NCI-H774 (cell line): ENCODE measurements at places on chromosomes 6 and 20.
A peak's percentile ranks its signal among the peaks of the same experiment; 100 is the strongest.

DNA sequence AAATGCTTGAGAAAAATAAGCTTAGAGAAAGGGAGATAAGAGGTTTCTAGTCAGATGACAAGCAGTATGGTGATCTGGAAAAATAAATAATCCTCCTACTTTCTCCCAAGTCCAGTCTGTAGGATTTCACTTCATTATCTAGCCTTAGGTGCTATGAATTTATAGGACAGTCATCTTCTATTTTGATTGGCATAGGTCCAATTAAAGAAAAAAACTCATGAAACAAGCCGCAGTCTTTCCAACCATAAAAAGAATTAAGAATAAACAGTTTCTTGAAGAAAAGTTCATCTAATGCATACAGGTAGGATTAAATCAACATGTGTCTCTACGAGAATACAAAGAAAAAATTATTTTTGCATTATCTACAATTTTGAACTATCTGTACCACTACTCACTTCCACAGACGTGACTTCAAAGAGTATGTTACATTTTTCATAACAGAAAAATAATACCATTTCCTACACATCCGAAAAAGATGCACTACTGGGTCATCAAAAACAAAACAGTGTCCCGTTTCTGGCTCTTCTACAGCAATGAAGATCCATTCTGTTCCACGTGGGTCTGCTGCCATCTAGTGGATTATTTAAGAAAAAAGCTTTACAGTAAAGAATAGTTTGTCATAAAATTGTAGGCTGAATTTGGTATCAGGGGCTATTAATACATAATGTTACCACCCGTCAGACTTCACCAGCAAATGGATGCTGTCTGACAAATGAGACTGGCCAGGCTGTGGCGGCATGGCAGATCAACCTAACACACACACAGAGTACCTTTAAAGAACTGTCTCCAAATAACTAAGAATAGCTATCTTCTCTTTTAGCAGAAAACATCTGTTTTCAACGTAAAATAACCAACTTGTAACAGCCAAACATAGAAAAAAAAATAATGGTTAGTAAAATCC, 28.9 kb downstream of the STX7 start:
- DNase-seq: peak; percentile 55

GRCh38 chr20:60986506-60987156, 265.4 kb upstream of the CDH4 start:
- DNase-seq: peak; percentile 68

DNA sequence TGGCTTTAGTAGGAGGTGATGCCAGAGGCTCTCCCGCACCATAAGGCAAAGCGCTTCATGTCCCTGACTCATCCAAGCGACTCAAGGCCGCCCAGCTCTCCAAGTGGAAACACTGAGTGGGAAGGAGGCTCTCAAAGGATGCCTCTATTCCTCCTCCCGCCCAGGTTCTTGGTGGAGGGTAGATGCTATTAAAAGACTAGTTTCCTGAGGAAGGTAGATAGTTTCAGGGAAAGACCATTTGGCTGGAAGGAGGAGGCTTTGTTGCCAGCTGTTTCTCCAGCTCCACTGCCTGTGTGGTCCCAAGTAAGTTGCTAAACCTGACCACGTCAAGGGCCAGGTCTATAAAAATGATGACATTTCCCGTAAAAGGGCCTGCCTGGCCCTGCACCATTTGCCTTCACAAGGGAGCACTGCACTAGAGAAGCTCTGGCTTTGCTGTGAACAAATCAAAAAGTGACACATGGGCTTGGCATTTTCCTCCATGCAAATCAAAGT, 48.2 kb downstream of the GMDS start:
- DNase-seq: no peak

GRCh38 chr6:39090036-39090435, 24.9 kb downstream of the SAYSD1 start:
- DNase-seq: no peak

- peak; percentile 45 for DNase-seq
These were observed 15.2 kb upstream of the ZNF335 start for GRCh38 chr20:45987108-45987780.

- no peak for DNase-seq
These were observed 92.6 kb upstream of the PRDM1 start for GRCh38 chr6:105993341-105994117.

GRCh38 chr6:96927660-96928059, 3.1 kb downstream of the KLHL32 start:
- DNase-seq: no peak

DNA sequence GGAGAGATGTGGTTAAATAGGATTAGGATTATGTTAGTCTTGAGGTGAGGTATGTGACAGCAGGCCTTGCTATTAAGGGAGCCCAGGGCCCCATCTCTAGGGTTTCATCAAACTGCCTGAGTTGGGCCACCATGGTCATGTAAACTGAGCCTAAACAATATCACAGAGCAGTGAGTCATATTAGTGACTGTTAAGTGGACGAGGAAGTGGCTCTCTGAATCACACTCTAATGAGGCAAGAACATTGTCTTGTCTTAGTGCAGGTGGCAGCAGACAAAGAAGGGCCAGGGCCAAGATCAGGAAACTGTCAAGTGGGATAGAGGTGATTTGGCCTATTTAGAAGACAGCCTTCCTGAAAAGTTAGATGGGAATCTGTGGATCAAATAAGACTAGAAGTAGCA, 23.1 kb downstream of the ENPP3 start:
- no peak for DNase-seq

DNA sequence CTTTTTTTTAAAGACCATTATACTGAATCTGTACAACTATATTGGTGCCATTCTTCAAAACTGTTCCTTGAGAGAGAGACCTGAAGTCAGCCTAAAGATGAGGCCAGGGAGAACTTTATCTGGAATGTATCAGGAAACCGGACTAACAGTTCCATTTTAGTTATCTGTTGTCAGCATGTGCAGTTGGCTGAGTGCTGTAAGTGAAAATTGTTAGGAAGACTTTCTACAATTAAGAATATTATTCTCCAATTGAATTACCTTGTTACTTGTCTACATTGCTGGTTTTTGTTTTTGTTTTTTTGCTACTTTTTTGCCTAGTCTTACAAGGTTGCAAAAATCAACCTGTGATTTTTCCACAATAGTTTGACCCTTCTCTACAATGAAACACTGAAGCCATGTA, 7.5 kb downstream of the CEP57L1 start:
- DNase-seq: no peak

DNA sequence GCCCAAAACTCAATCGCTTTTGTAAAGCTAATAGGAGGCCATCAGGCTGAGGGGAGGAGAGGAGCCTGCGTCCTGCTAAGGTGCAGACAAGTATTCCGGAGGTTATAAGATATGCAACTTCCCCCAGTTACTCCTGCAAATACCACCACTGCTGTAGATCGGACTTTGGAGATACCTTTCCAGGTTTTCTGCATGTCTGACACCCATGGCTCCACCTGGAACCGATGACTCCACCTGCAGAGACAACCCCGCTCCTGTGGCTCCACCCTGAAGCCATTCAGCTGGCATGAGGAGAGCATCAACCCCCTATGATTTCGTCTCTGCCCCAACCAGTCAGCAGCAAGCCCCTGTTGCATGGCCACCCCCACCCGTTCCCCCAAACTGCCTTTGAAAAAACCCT, 59.7 kb upstream of the SAMD5 start:
- DNase-seq: no peak

GRCh38 chr20:52899041-52899608, 73.0 kb upstream of the TSHZ2 start:
- DNase-seq: no peak

DNA sequence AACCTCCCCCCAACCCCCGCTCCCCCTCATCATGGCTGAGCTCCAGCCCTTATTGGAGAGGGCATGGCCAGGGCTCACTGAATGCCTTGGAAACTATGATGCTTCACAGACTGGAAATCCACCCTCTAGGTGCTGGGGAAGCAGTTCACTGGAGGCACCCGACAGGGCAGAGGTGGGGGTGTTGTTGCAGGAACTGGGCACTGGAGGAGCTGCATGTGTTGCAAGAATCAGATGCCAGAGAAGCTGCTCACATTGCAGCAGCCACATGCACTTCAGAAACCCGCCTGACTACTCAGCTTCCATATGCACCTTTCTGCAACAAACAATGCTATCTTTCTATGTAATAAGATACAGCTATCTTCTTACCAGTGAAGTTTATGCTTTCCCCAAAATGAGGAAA, 7.9 kb upstream of the TBPL1 start:
- DNase-seq: no peak

DNA sequence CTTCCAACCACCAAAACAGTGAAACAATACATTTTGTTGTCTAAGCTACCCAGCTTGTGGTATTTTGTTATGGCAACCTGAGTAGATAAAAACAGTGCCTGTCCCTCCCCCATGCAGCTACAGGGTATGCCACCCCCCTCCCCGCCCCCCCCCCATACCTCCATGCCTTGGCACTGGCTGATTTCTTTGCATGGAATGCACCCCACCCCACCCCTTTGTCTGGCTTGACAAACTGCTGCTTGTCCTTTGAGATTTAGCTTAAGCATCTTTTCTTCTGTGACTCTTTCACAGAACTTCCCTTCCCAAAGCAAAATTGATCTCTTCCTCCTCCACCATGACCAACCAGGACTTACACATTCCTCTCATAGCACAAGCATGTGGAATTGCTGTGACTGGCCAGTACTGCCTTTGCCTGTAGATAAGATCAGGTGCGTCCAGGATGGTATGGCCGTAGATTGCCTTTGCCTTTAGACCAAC, 64.6 kb upstream of the ADGRF1 start:
- no peak for DNase-seq

GRCh38 chr6:64146876-64147275, 511.3 kb downstream of the PHF3 start:
- DNase-seq: no peak

DNA sequence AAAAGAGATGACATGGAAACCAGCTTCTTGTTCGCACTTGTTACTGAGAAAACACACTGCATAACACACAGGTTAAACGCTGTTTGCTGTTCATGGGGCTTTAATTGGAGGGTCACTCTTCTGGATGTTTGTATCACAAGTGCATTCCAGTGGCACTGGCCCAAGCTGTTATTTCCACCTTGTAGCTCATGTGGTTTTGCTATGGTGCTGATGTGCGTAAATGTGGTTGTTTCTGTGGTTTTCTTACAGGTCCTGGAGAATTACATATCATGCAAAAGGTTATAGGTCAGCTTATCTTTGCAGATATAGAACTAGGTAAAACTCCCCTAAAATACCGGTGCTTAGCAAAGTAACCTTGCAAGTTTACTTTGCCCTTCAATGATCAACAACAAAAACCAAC, 89.3 kb upstream of the AHI1 start:
- peak; percentile 12 for DNase-seq

GRCh38 chr6:109322825-109323224, 59.4 kb downstream of the CD164 start:
- DNase-seq: no peak

- DNase-seq: no peak
These were observed 27.6 kb downstream of the POLR1C start for GRCh38 chr6:43544461-43544860.

DNA sequence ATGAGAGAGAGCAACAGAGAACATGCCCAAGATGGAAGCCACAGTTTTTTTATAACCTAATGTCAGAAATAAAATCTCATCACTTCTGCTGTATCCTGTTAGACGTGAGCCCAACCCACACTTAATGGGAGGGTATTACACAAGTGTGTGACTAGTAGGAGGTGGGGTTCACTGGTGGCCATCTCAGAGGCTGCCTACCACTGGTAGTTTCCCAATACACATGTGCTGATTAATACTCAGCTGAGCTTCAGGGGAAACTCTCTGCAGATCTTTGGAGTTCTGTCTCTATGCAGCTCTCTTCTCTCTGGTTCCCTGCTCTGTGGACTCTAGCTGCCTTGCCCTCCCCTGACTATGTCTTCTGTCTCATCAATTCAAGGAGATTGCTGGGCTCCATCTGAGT, 35.7 kb downstream of the CNBD2 start:
- DNase-seq: no peak

GRCh38 chr6:116059713-116060571, 749 bp downstream of the FRK start:
- peak; percentile 62 for DNase-seq

DNA sequence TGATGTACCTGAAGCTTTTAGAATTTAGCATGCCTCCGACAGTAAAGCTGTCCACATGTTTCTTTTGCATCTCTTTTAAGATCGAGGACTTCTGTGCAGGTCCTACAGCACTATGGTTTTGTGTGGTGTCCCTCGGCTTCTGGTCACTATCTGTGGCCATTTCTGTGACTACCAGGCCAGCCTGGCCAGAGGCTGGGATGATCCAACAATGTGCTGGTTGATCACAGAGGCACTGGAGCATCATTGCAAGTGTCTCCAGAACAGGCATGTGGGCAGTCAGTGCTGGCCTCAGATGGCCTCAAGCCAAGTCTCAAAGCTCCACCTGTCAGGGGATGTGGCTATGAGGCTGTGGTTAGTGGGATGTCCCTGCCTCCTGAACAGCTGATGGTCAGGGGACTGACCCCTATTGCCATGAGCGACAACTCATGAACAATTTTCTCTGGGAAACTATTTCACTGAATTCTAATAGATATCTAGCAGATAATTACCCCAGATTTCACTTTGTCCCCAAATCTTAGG, 136.6 kb downstream of the SYNDIG1 start:
- DNase-seq: no peak

DNA sequence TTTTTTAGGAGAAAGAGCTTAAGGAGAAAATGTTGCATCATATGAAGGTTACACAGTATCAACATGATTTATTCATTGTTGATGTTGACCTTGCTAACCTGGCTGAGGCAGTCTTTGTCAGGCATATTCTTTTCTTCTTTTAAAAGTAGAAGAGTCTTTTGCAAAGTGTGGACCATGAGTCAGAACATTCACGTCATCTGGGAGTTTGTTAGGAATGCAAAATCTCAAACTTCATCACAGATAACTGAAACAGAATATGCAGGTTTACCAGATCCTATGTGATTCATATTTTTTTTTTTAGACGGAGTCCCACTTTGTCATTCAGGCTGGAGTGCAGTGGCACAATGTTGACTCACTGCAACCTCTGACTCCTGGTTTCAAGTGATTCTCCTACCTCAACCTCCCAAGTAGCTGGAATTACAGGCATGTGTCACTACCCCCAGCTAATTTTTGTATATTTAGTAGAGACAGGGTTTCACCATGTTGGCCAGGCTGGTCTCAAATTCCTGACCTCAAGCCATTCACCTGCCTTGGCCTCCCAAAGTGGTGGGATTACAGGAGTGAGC, 530.4 kb upstream of the BTBD3 start:
- no peak for DNase-seq

- no peak for DNase-seq
These were observed 117.2 kb downstream of the BANF2 start for GRCh38 chr20:17816804-17817587.

DNA sequence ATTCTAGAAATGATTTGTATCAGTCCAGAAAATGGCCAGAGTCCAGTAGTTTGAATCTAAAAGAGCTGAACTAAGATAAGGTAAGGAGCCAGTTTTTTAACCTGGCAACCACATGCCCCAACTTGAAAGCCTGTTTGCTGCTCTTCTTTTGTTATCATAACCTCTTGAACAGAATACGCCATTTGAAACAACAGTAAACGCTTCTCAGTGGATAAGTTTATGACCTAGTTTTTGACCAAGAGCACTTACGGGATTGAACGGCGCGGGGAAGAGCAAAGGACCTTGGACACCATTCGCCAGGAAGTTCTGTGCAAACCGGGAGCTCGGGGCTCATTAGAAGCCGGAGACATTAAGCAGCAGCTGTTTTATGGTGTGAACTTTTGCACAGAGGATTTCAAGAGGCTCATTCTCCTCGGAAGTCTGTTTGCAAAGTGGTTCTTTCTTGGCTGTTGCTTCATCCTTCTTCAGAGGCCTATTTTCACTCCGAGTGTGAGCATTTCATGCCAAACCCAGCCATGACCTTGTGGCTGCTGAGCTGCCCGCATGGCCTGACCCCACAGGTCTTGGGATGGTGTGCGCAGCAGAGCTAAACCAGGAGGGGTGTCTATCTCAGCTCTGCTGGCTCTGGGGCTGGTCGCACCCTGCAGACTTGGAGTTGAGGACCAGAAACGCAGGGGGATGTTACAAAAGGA, 215.1 kb downstream of the SOX4 start:
- DNase-seq: no peak
